Stimulated activated CD8-positive, alpha-beta memory T cell treated with anti-CD3 and anti-CD28 coated beads, Interleukin-4, amount 100 ng/mL, for 1 hour (primary cell): ENCODE measurements at places on chromosomes 2 and 18.

GRCh38 chr2:173184031-173185004 lies 108.7 kb downstream of the MAP3K20 start:
- DNase-seq, result no peak

DNA sequence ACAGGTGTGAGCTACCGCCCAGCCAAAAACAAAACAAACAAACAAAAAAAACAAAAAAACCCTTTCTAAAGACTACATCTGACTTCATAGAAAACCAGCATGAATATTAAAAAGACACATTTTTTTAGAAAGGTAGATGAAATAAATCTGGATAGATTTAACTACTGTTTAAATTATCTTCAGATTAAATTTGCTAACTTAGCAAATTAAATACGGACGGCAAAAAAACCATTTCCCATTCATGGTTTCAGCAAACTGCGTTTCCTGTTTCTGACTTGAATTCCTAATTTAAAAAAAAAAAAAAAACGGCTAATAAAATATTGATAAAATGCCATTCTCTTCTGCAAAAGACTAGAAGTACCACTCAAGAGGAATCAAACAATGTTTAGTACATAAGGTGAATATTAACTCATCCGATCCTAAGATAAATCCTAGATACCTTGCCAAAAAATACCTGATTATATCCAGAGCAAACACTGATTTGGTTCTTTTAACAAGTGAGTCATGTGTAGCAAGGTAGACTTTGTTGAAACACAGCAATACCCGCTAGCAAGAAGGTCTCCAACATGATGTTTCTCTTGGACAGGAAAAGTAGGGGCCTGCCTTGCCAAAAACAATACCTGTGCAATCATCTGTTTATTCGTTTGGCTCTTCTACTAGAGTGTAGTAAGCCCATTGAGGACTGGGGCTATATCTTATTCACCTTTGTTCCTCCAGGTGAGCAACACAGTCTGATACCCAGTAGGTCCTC lies 96.2 kb downstream of the BARD1 start:
- no peak for DNase-seq

- DNase-seq, result no peak
Observed at GRCh38 chr18:64202210-64202836, 53.4 kb upstream of the LINC00305 start.

GRCh38 chr2:188473306-188473705 lies 181.6 kb downstream of the GULP1 start:
- no peak for DNase-seq

- no peak for DNase-seq
Observed at GRCh38 chr18:45049578-45050319, 369.1 kb downstream of the SETBP1 start.

DNA sequence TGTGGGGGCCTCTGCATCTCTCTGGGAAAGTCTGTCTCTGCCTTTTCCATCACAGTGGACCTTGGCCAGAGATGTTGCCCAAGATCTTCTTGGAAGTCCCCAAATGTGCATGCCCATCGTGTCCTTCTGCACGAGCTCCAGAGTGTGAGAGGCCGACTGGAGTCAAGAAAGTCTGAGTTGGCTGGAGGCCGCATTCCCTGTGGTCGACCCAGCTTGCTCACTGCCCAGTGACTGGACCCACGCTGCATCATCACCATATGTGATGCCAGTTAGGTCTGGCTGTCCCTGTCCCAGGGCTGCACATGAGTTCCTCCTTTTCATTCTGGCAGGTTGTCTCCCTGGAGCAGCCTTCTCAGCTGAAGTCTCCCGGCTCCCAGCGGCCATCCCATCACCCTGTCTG lies 93.8 kb downstream of the ARL4C start:
- DNase-seq, result no peak
